ENCODE measurements at places on chromosomes 6 and 20.

DNA sequence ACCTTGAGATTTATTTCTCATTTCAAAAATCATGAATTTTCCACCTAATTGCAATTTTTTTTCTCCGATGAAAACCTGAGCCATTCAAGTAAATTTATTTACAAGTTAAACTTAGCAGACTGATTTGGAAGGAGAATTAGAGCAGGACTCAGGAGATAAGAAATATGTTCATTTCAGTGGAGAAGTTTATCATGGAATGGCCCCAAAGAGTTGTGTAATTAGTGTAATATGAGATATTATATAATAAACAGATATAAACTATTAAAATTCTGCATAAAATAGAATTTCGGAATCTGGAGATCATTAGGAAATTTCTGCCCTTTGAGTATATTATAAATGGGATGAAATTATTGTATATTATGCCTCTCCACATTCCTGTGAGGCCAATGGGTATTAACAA lies 596.8 kb downstream of the QKI start:
- DNase-seq = no peak

DNA sequence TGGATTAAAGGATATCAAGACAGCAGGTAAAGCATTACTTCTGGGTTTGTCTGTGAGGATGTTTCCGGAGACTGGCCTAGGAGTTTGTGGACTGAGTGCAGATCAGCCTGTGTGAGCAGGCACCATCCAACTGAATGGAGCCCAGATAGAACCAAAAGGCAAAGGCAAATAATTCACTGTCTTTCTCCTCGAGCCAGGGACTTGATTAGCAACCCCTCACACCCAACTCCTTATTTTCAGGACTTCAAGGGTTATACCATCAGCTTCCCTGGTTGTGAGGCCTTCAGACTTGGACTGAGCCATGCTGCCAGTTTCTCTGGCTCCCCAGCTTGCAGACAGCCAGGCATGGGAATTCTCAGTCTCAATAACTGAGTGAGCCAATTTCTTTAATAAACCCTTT lies 19.3 kb downstream of the PSMB1 start:
- no peak for DNase-seq

GRCh38 chr6:74137911-74138310 lies 441.9 kb downstream of the CD109 start:
- DNase-seq = no peak

GRCh38 chr6:1558388-1558787 lies 51.3 kb upstream of the FOXC1 start:
- DNase-seq = no peak

DNA sequence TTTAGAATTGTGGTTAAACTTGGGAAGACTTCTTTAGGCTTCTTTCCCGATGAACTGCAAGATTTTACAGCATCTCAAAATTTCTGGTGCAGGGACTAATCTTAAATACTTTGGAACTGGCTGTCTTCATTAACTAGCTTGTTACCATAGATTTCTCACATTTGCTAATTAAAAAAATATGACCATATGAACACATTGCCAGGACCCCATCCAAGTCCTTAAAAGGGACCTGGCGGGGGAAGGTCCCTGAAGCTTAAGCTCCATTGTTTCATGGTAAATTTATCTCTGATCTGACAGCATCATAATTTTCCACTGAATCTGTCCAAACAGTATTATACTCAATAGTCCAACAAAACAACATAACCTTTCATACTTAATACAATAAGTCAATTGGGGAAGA lies 517.8 kb upstream of the FLRT3 start:
- DNase-seq = no peak

GRCh38 chr6:45724511-45724910 lies 291.1 kb downstream of the CLIC5 start:
- no peak for DNase-seq

DNA sequence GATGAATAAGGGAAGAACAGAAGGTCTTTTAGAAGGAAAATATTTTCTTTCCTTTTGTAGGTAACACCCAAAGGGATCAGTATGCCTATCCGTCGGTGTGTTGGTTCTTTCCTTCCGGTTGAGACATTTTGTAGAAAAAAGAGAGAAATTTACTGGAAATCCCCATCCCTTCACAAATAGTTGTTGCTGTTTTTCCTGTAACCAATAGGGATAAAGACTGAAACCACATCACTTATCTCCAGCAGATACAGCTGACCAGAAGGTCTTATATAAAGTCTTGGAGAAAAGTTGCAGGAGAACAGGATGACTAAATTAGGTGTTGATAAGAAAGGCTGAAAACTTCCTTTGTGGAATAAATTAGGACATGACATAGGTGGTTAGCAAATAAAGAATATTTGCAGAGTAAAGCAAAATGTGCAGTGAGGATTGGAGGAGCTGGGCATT lies 14.8 kb upstream of the HLA-DRB1 start:
- no peak for DNase-seq

DNA sequence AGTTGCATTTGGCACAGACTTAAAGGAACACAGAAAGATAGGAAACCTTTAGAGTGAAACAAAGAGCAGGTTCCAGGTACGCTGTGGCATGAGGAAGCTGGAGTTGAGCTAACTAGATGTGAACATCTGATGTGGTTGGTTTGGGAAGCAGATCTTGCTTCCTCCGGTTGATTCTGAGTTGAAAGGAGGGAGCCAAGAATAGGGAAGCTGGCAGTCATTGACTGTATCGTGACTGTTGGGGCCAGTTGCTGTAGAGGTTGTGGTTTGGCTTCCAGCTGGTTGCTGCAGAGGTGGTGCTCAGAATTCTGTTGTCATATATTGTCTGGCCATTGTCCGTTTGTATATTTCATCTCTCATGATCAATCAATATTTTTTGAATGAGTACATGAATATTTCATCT lies 325.9 kb downstream of the PLCB1 start:
- no peak for DNase-seq

- DNase-seq = no peak
These were observed 76.1 kb upstream of the TPD52L1 start for GRCh38 chr6:125077453-125077852.

- no peak for DNase-seq
These were observed 7.4 kb downstream of the FKBP5 start for GRCh38 chr6:35681298-35681697.

DNA sequence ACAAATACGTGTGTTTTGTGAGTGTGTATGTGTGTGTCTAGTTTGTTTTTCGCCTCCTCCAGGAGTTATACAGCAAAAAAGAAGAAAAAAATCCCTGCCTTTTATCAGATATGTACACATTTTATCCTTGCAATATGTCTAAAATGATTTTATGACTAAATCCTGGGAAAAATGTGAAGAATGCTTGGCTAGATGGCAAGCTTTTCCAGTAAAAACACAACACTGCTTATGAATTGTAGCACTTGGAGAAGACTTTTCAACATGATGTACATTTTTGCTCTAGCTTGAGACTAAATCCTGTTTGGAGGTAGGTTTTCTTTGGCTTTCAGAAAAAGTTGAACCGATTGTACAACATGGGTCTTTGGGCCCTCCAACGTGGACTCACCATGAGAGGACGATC lies 160.2 kb downstream of the GMPR start:
- DNase-seq = no peak

- DNase-seq = no peak
These were observed 184.2 kb upstream of the FOXA2 start for GRCh38 chr20:22768266-22769178.

DNA sequence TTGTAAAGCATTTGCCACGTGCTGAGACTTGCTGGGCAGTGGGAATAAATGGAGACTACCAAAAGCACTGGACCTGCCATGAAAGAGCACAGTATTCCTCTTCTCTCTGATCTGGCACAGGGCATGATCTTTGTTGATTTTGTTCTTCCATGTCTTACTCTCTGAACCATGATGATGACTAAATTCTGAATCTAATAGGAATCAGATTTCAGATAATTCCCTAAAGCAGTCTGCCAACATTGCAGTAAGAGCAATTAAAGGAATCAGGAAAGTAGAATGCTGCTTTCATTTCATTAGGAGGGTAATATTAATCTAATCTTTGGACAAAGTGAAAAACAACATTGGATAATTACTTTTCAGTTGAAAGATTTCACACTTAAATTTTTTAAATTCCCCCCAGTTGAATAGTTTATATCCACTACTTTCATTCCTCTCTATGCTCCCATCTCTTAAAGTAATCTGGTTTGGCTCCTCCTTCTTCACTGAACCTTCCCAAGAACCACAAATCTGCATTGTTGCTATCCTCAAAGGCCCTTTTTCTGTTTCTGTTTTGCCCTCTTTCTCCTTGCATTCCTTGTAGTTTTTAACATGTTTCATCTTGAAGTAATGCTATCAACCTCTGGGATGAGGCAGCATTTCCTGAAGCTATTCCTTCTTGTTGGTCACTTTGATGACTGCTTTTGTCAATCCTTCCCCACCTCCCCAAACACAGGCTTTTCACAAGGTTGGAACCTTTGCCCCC lies 243.2 kb upstream of the TENT5A start:
- DNase-seq = no peak

DNA sequence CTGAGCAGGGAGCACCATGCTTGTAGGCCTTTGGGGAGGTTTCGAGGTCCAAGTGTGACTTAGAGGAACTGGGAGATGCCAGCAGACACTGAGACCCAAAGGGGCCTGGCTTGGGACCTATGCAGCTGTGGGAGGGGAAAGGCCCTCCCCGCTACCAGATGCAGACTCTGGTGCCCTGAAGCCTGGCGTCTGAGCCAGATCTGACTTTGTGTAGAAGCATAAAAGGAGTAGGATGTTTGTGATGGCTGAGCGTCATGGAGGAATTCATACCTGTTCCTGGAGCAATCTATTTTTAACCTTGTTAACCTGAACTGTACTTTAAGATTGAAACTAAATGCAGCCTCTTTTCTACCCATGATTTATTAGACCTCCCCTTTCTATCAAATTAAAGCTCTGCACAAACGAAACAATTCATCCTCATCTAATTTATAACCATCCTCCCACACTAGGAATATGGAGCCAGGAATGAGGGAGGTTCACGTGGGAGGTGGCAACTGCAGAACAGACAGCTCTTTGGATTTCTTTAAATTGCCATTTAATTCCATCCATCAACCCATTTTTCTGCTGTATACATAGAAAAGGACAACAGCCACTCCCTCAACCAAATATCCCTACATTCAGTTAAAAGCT lies 172.6 kb upstream of the AGPAT4 start:
- no peak for DNase-seq

DNA sequence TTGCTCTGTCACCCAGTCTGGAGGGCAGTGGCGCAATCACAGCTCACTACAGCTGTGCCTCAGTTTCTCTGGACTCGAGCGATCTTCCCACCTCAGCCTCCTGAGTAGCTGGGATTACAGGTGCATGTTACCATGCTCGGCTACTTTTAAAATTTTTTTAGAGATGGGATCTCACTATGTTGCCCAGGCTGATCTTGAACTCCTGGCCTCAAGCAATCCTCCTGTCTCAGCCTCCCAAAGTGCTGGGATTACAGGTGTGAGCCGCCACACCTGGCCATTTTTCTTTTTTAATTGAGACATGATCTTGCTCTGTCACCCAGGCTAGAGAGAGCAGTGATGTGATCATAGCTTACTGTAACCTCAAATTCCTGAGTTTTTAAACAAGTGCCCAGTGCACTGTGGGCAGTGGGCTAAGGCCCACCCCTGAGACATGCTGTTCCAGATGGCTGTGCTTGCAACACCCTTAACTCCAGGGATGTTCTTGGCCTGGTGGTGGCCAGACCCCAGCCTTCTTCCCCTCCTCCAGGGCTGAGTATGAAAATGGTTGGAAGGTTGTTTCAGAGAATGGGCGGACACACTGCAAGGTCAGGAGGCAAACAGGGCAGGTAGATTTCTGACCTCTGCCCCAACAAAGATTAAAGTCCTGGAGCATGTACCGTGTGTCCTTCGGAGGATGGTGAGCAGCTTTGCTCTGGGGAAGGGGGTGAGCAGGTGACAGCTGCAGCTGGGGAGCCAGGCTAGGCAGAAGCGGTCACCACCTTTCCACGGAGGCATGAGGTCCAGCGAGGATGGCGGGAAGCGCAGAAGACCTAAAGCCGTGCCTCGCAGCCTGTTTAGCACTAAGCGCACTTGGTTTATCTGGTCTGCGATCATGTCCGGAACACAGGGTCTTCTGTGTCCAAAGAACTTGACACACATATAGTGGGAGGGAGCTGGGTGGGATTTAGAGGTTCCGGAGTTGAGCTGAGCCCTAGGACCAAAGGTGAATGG lies 1.4 kb upstream of the FAM83C start:
- no peak for DNase-seq

DNA sequence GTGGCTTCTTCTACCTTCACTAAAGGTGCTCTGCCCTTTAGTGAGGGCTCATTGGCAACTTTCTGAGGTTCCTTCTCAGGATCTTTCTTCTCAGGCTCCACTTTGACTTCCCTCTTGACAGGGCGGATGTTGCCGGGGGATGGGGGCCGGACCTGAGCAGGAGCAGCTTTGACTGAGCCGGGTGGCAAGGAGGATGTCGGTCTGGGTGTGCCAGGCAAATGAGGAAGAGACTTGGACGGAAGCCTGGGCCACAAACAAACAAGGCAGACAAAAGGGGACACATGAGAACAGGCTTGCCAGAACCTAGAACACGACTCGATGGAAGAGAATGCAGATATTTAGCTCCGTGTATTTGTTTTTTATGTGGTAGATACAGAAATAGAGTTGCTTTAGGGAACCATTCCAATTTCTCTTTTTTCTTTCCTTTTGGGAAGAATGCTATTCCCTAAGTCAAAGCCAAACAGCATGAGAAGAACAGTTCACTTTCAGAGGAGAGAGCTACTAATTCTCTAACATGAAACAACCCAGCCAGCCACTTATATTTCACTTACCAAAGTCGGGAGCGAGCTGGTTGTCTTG lies 76.2 kb upstream of the BCLAF1 start:
- DNase-seq = no peak

DNA sequence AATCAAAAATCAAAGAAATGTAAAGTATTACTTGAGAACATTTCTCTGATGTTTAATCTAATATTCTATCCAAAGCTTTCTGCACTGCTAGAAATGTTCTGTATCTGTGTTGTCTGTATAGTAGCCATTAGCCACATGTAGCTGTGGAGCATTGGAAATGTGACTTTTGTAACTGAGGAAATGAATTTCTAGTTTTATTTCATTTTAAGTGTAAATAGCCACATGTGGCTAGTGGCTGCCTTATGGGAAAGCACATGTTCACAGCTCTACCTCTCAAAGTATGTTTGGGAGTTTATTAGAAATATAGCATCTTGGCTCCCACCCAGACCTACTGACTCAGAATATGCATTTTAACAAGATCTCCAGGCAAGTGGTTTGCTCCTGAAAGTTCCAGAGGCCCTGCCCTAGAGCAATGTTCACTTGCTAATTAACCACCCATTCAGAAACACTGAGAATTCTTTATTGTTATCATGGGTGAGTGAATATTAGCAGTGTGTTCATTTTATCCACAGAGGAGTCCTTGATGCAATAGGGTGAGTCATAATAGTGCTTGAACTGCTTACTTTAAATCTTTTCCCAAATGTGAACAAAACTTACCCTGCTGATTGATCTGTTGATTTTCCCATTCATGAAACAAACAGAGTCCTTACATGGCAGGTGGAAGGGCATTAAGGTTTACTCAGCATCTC lies 282.7 kb downstream of the PLCB1 start:
- no peak for DNase-seq

- no peak for DNase-seq
These were observed 384.6 kb upstream of the RUNX2 start for GRCh38 chr6:44943541-44943940.

DNA sequence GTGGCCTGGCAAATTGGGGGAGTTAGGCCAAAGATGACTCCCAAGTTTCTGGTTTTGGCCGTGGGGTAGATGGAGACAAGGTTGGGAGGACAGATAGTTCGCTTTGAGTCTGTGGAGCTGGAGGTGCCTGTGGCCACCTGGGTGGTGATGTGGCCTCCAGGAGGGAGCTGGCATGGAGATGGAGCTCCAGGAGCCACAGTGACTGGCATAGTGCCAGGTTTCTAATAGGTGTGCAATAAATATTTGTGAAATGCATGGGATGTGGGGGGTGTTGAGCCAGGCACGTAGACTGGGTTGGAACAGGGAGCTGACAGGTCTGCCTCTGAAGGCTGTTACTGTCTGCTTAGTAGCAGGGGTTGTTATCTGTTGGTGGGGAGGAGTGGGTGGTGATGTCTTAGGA lies 102.7 kb downstream of the PAX1 start:
- DNase-seq = no peak
